B cell (primary cell): ENCODE measurements at places on chromosomes 1 and 21. TPM values are rescaled to one million over a fixed set of nuclear protein-coding genes. Genes with fewer than 3 reads are reported as not detected.
A peak's percentile ranks its signal among the peaks of the same experiment; 100 is the strongest.

DNA sequence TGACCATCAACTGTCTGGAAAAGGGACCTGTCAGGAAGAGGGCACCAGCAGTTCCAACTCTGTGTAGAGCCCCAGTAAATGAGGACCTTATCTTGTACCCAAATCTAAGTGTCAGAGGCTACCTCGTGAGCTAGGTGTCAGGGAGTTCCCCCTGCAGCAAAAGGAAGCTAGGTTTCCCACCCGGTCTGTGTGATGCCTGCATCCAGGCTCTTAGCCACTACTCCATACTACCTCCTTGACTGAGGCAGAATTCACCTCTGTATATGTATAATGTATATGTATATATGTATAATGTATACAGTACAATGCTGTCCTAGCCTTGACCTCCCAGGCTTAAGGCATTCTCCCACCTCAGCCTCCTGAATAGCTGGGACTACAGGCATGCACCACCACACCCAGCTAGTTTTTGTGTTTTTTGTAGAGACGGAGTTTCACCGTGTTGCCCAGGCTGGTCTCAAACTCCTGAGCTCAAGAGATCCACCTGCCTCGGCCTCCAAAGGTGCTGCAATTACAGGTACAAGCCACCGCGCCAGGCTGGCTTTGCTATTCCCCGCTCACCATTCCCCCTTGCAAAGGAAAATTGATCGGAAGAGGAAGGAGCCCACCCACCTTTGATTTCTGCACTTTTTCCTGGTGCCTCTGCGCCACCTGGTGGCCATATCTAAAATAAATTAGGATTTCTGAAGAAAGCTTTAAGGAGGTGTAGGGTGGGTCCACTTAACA, 15.7 kb upstream of the LUZP1 start:
- DNase-seq, result peak; percentile 76
- H3K4me1 ChIP-seq, result peaks cover 3% of the 10 kb centered on the region
- peaks cover 2% of the 10 kb centered on the region for H3K27me3 ChIP-seq
- no peak overlapping the region for H3K27ac ChIP-seq

- DNase-seq, result no peak
- H3K4me1 ChIP-seq, result no peaks in the 10 kb centered on the region
- H3K27ac ChIP-seq, result no peak overlapping the region
- peaks cover 6% of the 10 kb centered on the region for H3K36me3 ChIP-seq
- H3K27me3 ChIP-seq, result no peaks in the 10 kb centered on the region
Observed at GRCh38 chr1:236861560-236862218, 66.6 kb downstream of the MTR start.

DNA sequence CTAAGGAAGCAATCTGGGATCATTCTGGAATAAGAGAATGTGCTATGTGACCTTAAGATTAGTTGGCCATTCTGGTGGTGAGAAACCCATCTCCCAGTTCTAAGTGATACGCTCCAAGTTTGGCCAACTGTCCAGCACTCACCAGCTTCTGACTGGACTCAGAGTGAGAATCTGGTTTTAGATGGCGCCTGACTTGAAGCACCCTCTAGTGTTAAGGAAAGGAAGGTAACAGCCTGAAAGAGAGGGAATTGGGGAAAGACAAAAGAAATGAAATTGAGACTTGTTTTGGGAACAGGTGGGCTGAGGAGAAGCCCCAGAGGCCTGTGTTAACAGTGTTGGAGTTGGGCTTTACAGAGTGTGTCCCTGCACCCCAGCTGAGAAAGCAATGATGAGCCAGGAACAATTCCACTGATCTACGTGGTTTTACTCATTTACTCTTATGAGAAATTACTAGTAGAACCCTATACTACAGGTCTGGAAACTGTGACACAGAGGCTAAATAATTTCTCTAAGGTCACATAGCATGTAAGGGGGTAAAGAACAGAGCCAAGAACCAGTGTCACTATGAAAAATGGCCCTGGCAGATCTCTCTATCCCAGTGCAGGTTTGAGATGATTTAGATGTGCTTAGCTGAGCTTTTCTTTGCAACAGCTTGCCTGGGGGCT, 9.3 kb upstream of the FCAMR start:
- H3K4me1 ChIP-seq, result no peaks in the 10 kb centered on the region
- H3K36me3 ChIP-seq, result no peaks in the 10 kb centered on the region
- no peak overlapping the region for H3K4me3 ChIP-seq
- peak; percentile 26 for DNase-seq
- no peaks in the 10 kb centered on the region for H3K27me3 ChIP-seq
- no peak overlapping the region for H3K27ac ChIP-seq

DNA sequence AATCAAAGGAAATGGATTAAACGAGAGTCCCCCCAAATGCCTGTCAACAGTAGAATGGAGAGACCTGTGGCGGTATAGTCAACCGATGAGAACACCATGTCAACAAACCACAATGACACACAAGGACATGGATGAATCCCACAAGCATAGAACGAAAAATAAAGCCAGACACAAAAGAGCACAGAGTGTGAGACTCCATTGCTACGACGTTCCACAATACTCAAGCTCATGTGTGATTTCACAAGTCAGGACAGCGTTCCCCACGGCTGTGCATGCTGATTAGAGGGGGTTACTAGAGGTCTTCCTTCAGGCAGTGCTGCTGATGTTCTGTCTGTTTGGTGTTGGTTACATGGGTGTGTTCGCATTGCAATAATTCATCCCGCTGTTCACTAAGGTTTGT, 5.8 kb upstream of the PLA2G2D start:
- H3K36me3 ChIP-seq, result no peaks in the 10 kb centered on the region
- no peak overlapping the region for H3K4me3 ChIP-seq
- no peaks in the 10 kb centered on the region for H3K27me3 ChIP-seq

- H3K27ac ChIP-seq, result no peak overlapping the region
- H3K4me1 ChIP-seq, result peaks cover 11% of the 10 kb centered on the region
- no peak overlapping the region for H3K4me3 ChIP-seq
- no peaks in the 10 kb centered on the region for H3K27me3 ChIP-seq
- no peaks in the 10 kb centered on the region for H3K36me3 ChIP-seq
- DNase-seq, result no peak
Observed at GRCh38 chr1:54287176-54287650, 87.2 kb downstream of the MRPL37 start.

- no peaks in the 10 kb centered on the region for H3K4me1 ChIP-seq
- no peaks in the 10 kb centered on the region for H3K27me3 ChIP-seq
- H3K36me3 ChIP-seq, result peaks cover 7% of the 10 kb centered on the region
- no peak for DNase-seq
- no peak overlapping the region for H3K4me3 ChIP-seq
Observed at GRCh38 chr1:26946270-26946669, 14.0 kb downstream of the KDF1 start.

TTC39A gene
- polyA plus RNA-seq, result not detected in 2 replicates

LRRC53 gene
- not detected in 2 replicates for polyA plus RNA-seq

KRTAP21-2 gene
- polyA plus RNA-seq, result not detected in 2 replicates
